ENCODE measurements at places on chromosomes 16 and 17. TPM values are rescaled to one million over a fixed set of nuclear protein-coding genes. Genes with fewer than 3 reads are reported as not detected.

The FSCN2 gene
- total RNA-seq, result 1.9 TPM

The CACNG3 gene
- total RNA-seq, result not detected

The C1QL1 gene
- total RNA-seq, result not detected

The TMED6 gene
- total RNA-seq, result not detected

The RNF112 gene
- total RNA-seq, result 0.43 TPM

The WSCD1 gene
- 3.9 TPM for total RNA-seq

The CNEP1R1 gene
- total RNA-seq, result 20.7 TPM

The ZSCAN10 gene
- not detected for total RNA-seq

The KRT12 gene
- not detected for total RNA-seq

The MSI2 gene
- total RNA-seq, result 29.9 TPM

The SRCIN1 gene
- 0.24 TPM for total RNA-seq

The ZNF213 gene
- total RNA-seq, result 9.2 TPM

The LRRC37B gene
- total RNA-seq, result 8.2 TPM

The PGS1 gene
- 17.1 TPM for total RNA-seq

The PRR35 gene
- not detected for total RNA-seq

The PIPOX gene
- 1.2 TPM for total RNA-seq

The SLFN11 gene
- total RNA-seq, result 9.6 TPM

The VAT1L gene
- not detected for total RNA-seq

The FZD2 gene
- 0.21 TPM for total RNA-seq

The CMTM1 gene
- not detected for total RNA-seq

The ZNF747 gene
- total RNA-seq, result 7.5 TPM

The KLHL10 gene
- not detected for total RNA-seq

The TRPV3 gene
- 0.21 TPM for total RNA-seq

The IRX3 gene
- total RNA-seq, result 3.4 TPM

The NATD1 gene
- 1.3 TPM for total RNA-seq
